Stimulated activated naive CD8-positive, alpha-beta T cell treated with anti-CD3 and anti-CD28 coated beads, Interleukin-15, amount 100 ng/mL, for 72 hours (primary cell): ENCODE measurements at places on chromosomes 16 and 17.
A peak's percentile ranks its signal among the peaks of the same experiment; 100 is the strongest.

DNA sequence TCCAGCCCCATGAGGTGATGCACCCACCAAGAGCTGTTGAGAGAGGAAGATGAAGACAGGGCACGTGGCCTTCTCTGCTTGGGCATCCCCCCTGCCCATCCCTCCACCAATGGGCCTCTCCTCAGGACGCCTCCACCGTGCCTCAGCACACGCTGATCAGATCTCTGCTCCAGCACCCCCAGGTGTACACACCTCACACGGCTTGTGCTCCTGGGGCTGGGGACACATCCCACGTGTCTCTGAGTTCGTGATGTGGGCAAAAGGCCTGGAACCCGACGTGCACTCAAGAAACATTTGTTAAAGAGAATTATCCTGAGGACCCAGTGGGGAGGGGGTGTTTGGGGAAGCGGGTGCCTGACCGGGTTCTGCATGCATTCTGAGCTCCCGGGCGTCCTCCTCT lies 55.3 kb downstream of the MGAT5B start:
- DNase-seq, result no peak

- no peak for DNase-seq
These were observed 1324.9 kb upstream of the CDH8 start for GRCh38 chr16:63361032-63361624.

DNA sequence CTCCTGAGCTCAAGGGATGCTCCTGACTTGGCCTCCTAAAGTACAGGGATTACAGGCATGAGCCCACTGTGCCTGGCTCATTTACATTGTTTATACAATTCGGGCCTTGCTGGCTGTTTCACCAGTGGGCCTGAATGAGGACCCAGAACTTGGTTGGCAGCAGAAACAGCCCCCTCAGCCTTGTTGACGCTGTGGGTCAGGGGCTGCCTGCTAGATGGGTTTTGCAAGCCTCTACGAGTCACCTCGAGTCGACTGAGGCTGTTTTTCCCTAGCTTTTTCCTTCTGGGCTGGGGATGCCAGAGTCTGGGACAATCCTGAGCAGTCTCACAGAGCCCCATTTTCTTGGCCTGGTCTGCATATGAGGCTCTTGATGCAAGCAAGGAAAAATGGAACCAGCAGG lies 16.1 kb downstream of the PPL start:
- no peak for DNase-seq

- DNase-seq, result no peak
These were observed 118.6 kb downstream of the TANGO6 start for GRCh38 chr16:68961778-68962402.

- peak; percentile 78 for DNase-seq
These were observed 16.7 kb downstream of the RFFL start for GRCh38 chr17:35046740-35047283.

DNA sequence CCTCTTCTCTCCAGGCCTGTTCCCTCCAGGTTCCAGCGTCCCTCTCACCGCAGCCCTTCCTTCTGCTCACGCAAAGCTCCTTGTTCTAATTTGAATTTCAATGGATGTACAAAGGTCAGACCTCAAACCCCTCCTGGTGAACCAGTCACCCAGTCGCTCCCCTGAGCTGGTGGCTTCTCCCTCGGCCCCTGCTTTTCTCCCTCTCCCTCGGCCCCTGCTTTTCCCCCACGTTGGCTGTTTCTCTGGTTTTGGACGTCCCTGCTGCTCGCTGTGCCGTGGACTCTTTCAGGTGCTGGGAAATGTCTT lies 8.6 kb upstream of the MSLN start:
- no peak for DNase-seq

- no peak for DNase-seq
These were observed 60.5 kb downstream of the RAP1GAP2 start for GRCh38 chr17:2856727-2857126.

DNA sequence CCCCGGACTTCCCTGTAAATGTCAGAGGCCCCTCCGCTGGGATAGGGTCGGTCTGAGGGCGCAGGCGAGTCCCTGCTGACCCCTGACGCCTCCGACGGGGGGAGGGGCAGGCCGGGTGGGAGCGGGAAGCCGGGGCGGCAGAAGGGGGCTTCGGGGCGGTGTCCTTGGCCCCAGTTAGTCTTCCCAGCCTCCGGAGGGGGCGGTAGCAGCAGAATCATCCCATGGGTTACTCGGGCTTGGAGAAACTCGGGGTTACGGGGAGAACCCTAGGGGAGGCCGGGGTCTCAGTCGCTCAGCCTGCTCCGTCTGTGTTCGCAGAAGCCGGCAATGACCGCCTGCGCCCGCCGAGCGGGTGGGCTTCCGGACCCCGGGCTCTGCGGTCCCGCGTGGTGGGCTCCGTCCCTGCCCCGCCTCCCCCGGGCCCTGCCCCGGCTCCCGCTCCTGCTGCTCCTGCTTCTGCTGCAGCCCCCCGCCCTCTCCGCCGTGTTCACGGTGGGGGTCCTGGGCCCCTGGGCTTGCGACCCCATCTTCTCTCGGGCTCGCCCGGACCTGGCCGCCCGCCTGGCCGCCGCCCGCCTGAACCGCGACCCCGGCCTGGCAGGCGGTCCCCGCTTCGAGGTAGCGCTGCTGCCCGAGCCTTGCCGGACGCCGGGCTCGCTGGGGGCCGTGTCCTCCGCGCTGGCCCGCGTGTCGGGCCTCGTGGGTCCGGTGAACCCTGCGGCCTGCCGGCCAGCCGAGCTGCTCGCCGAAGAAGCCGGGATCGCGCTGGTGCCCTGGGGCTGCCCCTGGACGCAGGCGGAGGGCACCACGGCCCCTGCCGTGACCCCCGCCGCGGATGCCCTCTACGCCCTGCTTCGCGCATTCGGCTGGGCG lies 542 bp downstream of the GUCY2D start:
- DNase-seq, result no peak

DNA sequence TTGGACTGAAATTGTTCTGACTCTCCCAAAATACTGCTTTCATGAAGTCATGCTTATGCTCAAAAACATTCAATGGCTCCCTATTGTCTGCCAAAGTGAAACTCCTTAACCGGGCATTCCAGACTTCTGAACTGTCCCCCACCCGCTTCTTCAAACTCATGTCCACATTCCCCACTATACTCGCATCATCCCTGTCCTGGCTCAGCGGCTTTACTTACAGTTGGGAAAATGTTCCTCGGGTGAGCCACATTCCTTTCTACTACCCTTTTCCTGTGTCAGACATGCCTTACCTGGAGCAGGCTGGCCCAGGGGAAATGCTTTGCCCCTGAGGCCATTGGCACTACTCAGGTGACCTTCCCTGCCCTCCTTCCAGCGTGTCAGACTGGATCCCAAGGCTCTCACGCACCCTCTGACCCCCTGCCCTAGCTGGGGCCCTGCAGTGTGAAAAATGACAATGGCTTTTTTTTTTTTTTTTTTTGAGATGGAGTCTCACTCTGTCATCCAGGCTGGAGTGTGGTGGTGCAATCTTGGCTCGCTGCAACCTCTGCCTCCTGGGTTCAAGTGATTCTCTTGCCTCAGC lies 5.3 kb downstream of the CYGB start:
- DNase-seq, result no peak
